NCI-H1436 treated with DMSO at 0.1 percent for 48 hours (cell line): ENCODE measurements at places on chromosomes 2 and 18.

DNA sequence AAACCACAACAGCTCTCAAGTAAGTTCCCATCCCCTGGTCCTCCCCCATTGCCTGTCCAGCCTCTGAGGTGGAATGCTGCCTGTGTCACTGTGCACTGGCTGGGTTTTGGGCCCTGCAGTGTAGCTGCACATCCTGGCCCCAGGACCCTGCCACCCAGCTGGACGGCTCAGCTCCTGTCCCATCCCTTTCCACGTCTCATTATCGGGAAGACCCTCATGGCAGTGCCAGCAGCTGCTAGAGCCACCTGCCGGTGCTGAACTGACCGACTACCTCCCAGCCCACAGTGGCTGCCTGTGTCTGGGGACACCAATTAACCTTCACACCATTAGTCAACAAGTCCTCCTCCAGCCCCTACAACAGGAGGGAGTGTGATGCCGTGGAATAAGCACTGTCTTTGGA is 31.9 kb downstream of the ADCY3 start:
- no peak for DNase-seq

DNA sequence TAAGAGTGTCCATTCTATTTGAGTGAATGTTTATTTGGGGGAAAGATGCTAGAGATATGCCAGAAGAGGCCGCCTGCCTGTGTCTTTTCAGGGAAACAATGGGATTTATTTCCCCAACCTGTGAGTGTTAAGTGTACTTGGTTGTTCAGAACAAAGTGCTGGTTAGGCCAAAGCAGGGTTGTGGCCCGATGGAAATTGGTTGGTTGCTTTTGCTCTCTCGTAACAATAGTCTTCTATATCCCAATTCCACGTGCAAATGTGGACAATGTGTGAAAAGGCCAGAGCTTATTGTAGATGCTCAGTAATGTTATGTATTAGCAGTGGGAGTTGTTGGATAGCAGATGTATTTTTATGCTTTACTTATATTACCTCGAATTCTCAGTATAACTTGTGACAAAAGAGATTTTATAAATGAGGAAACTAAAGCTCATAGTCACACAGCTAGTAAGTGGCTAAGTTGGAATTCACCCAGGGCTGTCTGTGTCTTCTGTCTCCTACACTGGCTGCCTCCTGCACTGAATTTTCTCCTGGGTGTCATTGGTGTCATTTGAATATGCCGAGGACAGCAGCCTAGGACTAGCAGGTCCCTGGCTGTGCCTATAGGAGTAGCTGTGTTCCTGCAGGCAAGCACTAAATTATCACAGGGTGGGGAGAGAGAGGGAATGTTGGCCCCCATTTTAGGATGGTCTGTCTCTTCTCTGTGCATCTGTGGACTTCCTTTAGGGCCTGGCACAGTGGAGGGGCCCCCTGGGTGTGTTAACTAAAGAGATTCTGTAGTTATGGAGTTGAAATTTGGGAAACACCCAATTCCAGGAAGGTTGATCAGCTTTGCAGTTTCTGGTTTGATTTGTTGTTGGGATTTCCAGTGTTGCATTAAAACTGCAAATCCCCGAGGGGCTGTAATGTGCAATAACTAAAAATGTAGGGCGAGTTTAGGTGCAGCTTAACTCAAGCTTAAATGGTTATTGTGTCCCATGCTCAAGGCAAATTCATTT is 21.6 kb downstream of the GPD2 start:
- no peak for DNase-seq

- DNase-seq: no peak
Observed at GRCh38 chr2:186959486-186959885, 110.5 kb upstream of the ZSWIM2 start.

DNA sequence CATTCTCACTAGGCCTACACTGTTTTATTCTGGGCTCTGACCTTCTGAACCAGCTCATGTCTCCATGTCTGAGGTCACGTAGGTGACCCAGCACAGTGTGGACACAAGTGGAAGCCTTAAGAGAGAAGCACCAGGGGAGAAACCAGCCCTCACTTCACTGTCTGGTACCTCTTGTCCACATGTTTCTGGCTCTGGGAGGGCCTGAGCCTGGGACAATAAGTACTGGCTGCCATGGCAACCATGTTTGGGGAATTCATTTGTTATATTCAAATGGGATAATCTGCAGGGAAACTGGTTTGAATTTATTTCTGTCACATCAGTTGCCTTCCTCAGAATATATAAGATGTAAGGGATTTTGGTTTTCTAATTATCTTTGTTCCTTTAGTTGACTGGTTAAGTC is 23.3 kb downstream of the MYO3B start:
- DNase-seq: no peak

DNA sequence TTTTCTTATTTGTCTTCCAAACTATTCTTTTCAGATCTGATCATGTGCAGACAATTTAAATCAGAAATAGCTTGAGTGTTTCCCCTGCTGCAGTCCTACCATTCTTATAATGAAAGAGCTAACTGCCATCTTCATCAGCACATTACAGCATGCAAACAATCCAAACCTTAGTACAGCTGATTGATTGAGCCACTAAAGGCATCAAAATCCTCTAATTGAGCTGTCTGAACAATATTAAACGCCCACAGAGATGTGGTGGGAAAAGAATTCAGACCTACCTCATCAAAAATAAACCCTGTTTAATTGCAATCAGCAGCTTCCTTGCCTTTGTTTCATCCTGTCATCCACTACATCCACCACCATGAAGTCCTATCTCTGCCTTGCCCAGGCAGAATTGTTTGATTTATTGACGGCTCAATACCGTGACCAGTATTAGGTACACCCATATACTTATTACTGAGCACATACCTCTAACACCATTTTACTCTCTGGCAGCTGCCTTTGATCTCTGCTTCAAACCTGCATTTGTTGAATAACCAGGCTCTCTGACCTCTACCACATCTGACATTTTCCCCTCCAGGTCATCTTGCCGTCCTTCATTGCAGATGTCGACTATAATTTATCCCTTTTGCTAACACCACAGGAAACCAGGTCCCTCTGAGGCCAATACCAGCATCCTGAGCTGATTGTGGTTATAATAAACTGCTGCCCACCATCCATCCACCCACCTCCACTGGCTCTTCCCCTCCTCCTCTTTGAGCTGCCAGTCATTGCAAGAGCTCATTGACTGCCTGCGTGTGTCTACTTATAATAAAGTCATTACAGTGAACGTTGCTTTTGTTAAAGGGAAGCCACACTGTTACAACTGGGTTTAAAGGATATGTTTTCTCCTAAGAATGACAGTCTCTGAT is 78.5 kb downstream of the RBM43 start:
- DNase-seq: no peak

DNA sequence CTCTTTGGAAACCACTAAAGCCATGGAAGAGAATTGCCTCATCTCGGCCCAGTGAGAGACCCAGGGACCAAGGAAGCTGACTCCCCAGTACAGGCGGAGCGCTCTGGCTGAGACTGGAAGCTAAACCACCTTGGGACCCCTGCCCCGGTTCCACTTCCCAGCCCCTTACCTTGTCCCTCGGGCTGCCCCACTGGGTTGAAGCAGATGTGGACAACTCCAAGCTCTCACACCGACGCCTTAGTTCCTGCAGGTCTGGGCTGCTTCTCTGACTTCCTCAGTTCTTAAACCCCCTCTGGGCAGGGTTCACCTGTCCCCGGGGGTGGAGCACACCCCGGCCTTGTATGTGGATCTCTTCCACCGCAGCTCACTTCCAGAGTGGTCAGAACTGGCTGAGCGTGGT is 266.2 kb downstream of the PHLPP1 start:
- DNase-seq: no peak

- DNase-seq: no peak
Observed at GRCh38 chr18:78713069-78713468, 266.5 kb upstream of the SALL3 start.

- no peak for DNase-seq
Observed at GRCh38 chr2:126658319-126658904, 2.5 kb downstream of the GYPC start.

DNA sequence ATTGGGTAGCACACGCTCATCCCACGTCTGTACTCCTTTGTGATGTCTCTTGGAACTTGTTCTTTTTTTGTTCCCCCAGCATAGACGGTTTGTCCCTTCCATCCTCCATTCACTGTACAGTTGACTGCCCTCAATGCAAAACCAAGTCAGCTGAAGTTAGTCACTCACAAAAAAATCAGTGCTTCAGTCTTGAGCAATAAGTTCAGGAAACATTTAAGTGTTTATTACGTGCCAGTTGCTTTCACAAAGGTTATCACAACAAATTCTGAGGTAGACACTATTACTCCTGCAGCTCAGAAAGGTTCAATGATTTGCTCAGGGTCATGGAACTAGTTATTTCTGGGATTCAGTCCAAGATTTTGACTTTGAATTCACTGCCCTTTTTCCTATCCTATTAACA is 102.2 kb downstream of the PDE1A start:
- no peak for DNase-seq

GRCh38 chr2:11907190-11907589 is 160.8 kb downstream of the LPIN1 start:
- no peak for DNase-seq

DNA sequence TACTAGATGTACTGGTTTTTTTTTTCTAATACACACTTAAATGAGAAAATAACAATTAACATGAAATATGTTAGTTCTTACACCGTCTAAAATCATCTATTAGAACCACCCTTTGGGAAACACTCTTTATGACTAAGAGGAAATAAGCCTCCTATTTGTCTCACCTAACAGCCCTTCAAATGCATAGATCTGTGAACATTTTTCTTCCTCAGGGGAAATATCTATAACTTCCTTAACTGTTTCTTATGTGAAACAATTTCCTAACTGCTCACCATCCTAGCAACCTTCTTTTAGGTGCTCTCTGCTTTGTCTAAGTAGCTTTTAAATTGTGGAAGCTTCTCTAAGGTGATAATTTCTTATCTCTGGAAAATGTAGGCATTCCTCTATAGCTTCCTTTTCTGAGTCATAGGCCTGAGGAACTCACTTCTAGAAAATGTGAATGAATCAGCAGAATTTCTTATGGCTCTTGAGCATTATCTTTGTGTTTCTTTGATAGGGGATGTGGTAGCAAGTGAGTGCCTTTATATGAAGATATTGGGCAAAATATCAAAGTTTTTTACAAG is 56.1 kb downstream of the CNTNAP5 start:
- DNase-seq: no peak

DNA sequence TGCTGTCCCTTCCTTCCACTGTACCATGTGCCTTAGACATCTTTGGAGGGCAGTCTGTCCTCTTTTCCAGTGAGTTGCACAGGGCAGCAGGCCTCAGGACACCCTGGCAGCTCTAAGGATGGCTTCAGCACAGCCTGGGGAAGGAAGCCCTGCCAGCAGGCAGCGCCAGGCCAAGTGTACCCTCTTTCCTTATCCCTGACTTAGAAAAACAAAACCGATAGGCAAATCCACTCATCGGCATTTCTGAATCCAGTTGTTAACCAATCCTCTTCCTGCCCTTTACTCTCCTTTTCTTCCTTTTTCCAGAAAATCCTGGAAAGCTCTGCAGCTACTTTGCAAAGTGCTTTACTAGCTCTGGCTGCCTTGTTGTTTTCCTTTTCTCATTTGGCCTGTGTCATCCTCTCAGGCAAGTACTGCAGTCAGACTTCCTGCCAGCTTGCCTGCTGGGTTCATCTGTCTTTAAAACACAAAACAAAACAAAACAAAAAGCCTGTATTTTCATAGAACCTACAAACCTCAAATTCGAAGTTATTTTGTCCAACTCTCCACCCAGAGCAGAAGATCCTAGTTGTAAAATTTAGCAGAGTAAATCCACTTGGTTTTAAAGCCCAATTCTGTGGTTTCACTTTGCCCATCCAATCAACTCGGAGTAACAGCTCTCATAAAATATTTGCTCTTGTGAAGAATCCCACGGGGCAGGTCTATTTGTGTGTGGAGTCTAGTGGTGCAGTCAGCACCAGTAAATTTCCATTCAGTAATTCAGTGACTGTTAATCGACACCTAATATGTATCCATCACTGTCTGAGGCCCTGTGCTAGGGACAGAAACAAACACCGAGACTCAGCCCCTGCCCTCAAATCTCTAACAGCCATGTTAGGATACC is 45.2 kb downstream of the PCBP1 start:
- DNase-seq: peak; percentile 92

DNA sequence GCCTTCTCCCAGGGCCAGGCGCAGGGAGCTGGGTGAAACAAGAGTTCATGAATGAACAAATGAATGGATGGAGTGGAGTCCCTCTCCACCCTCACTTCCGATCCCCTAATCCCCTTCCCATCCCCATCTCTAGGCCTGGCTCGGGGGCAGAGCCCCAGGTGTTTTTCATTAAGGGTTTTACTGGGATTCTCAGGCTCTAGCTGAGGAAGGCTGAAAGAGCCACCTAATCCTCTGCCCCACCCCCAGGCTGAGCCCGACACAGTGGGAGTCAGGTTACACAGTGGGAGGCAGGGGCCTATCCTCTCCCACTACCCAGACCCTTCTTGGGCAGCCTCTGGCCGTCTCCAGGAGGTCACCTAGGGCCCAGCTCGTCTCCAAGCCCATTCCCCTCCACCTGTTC is 36.1 kb downstream of the SDC1 start:
- no peak for DNase-seq

- DNase-seq: no peak
Observed at GRCh38 chr2:14975381-14975780, 342.9 kb downstream of the LRATD1 start.

DNA sequence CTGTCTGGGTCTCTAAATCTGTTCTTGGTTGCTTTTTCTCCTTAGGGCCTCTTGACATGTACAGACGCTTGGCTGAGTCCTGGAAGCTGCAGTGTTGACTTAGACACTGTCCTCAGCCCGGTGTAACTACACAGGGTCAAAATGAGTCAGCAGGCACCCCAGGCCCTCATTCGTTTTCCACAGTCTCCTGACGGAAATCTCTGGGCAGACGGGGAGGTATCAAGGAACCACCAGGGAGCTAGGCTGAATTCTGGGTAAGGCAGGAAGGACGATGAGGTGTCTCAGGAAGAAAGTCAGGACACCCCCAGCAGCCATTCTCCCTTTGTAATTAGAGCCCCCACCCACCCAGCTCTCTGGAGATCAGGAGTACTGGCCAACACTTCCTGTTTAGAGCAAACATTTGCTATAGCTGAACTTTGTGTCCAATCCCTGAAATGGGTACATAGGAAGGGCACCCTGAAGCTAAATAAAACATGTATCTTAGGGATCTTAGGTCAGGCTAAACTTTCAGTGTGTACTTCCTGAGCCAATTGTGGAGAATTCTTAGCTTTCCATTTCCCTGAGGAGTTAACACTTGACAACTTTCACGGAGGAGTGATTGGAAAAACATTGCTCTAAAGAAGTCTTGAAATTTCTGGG is 23.9 kb upstream of the EPAS1 start:
- DNase-seq: no peak

DNA sequence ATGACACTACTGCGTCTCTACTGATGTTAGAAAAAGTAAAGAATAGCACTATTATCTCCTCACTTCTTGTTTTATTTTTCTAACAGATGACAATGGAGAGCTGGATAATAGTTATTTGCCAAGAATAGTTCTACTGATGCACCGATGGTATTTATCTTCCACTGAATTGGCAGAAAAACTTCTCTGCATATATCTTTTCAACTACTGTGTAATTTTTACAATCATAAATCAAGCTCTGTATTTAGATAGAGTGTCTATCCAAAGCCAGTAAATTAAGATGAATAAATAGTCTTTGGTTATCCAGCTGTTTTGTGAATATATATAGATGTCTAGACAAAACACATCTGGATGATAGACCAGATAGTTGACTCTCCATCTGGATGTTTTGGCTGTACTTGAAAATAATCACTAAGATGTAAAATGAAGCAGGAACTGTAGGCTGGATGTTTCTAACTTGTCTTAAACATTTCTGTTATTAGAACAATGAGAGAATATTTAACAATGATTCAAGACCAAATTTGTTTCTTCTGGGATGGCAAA is 40.1 kb downstream of the RASGRP3 start:
- no peak for DNase-seq

- no peak for DNase-seq
Observed at GRCh38 chr2:3427272-3427671, 47.8 kb downstream of the TRAPPC12 start.
